GM03348 (cell line): ENCODE measurements at places on chromosomes 1 and 21.

GRCh38 chr1:88180449-88181108 is 503.5 kb upstream of the PKN2 start:
- peak; percentile 83 for DNase-seq

- no peak for DNase-seq
These were observed 15.1 kb downstream of the PRMT2 start for GRCh38 chr21:46650476-46651098.

- DNase-seq, result peak; percentile 53
These were observed 15.0 kb upstream of the TGFB2 start for GRCh38 chr1:218330043-218330623.

GRCh38 chr1:98203466-98203865 is 282.6 kb upstream of the DPYD start:
- no peak for DNase-seq

- DNase-seq, result no peak
These were observed 302.5 kb downstream of the RWDD3 start for GRCh38 chr1:95536501-95536900.

DNA sequence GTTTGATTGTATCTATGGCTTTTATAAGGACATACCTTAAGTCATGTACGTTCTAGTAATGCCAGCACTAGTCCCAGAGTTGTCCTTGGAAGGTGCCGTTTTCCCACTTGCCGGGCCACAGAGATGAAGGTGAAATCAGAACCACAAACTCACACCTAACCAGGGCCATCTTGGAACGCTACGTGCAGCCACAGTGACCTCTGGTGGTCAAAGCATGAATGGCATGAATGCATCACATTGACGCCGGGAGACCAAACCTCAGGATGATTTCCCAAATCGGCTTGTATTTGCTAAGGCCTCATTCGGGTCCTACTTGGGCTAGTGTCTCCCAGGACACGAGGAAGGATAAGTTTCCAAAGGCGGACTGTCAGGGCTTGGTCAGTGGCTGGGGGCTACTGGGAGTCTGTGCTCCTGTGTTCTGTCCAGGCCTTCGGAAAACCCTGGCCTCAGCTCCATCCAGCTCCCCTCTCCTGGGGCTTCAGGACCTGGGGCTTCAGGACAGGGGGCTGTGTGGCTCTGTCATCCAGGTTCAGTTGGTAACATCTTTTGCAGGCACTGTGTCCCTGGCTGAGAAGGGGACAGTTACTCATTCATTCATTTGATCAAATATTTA is 260.5 kb downstream of the PRDM2 start:
- DNase-seq, result peak; percentile 86

- no peak for DNase-seq
These were observed 16.7 kb upstream of the PRDM15 start for GRCh38 chr21:41895643-41896493.

- no peak for DNase-seq
These were observed 135.4 kb upstream of the DUSP10 start for GRCh38 chr1:221877311-221877710.

- DNase-seq, result no peak
These were observed 30.0 kb downstream of the VWA5B1 start for GRCh38 chr1:20320704-20321103.

DNA sequence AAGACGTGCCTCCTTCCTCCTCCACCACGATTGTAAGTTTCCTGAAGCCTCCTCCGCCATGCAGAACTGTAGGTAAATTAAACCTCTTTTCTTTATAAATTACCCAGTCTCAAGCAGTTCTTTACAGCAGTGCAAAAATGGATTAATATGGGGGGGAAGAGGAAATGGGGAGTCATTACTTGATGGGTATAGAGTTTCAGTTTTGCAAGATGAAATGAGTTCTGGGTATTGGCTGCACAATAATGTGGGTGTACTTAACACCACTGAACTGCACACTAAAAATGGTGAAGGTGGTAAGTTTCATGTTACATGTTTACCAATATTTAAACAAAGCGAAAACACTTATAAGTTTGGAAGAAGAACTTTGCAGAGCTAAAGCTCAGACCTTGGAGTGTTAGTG is 24.3 kb upstream of the DISP1 start:
- no peak for DNase-seq

- DNase-seq, result no peak
These were observed 39.3 kb upstream of the RGS18 start for GRCh38 chr1:192118881-192119405.

DNA sequence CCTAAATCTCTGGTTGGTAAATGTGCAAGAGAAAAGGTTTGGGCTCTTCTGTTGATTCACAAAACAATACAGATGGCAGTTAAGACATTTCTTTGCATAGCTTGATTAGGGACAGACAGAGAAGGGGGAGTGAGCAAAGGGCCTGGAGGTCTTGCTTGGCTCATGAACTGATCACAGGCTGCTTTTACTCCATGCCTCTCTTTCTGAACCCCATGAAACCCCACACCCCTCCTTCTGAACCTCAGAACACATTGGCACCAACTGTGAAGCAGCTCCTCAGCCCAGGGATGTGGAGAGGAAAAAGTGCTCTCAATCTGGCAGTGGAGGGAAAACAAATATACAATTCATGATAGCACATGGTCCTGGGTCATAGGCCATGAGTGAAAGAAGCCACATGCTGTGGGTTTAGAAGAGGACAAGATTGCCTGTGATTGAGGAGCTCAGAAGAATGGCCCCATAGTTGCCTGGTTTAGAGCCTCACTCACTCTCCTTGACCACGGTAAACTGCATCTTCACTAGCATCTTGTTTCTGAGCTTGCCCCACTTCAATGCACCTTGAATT is 111.6 kb upstream of the GADD45A start:
- no peak for DNase-seq

GRCh38 chr1:70043804-70044203 is 161.6 kb downstream of the LRRC40 start:
- DNase-seq, result peak; percentile 23

GRCh38 chr1:202752774-202753173 is 42.5 kb upstream of the SYT2 start:
- DNase-seq, result no peak

DNA sequence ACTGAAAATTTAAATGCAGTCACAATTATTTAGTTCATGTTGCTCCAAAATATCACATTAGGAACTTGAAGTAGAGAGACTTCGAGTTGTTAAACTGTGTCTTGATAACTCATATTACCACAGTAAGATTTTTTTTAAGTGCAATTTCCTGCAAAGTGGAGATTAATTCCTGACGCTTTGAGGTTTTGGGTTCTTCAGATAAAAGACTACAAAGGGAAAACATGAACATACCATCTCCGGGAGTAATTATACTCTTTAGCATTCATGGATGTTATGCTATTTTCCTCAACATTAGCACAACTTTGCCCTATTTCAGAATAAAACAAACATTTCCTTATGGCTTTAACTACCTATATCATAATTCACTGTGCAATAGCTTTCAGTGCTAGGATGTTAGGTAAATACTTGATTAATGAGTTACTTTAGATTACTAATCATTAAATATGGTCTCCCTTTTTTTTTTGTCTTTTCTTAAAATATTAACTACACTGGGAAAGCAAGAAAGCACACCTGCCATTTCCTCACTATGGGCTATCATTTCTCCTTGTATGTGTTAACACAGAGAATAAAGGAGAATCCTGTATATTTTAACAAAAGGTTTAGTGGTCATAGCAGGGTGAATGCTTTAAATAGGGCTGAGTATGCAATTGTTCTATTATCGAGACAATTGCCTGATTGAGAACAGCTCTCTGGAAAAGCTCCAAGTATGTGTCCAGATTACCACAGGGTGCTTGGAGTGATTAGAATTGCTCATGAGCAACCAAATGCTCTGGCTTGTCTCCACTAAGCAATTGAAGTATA is 252.5 kb upstream of the C1orf105 start:
- DNase-seq, result peak; percentile 47
